Tibial artery (tissue), 4 donors: ENCODE measurements at places on chromosomes 4 and X.

DNA sequence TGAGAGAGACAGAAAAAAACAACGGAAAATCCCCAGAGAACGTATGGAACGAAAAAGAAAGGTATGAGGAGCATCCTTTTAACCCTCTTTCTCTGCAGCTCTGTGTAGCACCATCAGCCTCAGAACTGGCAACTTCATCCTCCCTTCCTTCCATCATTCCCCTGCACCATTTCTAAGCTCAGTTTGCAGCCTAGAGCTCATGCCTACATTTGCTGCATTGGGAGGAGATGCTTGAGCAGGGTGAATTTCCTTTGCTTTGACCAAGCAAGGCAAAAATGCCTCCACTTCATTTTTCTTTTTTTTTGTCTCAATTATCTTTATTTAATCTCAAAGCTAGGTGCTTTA, 67.9 kb downstream of the ANK2 start:
- DNase-seq: no peak

- no peak for DNase-seq
These were observed 39.8 kb upstream of the RBM47 start for GRCh38 chr4:40669504-40669903.

DNA sequence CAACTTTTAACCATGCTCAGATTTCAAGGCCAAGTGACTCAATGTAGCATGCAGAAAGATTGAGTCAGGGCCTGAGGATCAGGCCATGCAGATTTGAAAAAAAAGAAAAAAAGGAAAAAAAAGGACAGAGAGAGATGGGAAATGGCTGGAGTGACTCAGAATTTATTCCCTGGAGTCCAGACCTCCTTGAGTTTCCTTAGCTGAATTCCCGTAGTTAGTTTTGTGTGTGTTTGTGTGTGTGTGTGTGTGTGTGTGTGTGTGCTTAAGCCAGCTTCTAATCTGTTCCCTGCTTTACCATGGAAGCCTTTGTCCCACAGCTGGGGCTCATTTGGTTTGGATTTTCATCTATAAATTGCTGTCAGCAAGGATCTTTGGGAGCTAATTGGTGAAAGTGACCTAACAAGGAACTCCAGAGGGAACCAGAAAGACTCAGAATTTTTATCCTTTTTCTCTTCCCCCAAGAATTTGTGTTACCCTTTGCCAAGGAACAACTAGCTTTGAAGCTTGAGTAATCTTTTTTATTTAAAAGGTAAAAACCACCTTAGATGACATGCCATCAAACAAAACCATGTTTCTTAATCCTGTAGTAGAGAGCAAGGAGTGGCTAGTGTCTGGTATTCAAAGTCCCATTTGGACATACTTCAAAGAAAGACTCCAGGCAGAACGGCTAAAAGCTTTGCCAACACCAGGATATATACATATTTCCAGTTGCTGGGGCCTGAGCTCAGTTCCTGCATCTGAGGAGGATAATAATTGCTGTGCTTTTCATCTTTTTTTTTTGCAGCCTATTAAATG, 109.0 kb upstream of the DDIT4L start:
- peak; percentile 66 for DNase-seq

DNA sequence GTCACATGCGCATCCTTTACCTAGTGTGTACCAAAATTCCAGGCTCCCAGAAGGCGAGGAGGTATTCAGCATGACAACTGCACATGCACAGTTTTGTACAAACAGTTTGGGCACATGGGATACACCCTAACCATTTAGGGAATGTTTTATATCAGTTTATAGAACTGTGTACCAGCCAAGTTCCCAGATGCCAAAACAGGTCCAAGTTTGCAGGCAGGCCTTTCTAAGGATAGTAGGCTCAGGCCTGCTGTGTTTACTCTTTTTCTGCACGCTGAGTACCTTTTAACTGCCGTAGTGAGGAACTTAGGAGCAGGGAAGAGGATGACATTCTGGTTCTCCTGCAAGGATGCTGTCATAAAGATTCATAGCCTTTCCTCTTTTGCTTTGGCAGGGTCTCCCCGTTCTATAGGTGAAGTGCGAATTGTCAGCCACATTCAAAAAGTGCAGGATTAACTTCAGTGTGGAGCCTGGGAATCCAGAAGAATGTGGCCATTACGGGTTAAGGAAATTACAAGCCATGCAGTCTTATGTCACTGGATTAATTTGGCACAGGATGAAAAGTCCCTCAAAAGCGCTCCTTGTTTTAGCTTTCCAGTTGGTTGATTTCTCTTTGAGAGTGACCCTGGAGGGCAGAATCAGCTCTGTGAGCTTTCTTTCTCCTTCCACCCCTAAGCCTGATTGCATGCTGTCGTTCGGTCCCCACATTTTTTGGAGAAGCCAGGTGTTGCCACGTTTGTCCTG, 259.8 kb downstream of the ARHGAP10 start:
- no peak for DNase-seq

DNA sequence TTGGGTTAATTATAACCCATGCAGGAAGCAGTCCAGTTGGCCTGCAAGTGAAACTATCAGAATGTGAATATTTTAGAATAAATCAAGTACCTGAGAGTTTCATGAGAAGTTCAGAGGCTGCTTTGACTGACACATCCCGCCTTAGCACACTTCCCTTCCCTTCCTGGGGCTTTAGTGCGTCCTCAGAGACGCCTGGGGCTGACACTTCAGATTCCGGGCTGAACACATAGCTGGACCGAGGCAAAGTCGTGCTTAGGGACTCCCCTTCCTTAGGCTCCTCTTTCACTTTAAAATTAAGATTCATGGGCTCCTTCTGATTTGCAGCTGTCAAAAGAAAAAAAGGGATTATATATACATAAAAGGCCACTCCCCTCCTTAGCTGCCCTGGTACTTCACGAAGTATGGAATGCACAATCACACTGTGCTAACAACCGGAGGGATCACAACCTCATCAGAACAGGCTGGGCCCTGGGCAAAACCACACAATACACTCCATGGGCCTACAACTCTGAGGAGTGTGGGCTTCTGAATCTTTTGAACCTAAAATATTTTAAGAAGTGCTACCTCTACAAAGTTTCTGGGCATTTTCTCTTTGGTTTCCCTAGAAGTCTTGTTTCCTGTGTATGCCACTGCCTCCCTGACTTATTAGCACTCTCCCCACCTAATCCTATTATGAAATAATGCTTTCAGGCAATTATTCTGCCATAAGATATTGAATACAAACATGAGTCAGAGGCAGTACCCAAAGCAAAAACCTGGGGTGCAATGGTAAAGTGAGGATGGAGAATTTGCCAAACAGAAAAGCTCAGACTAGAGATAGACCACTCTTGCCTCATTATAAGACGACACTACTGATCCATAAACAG, 68.2 kb downstream of the ZNF827 start:
- DNase-seq: no peak

GRCh38 chr4:181959121-181959520, 284.1 kb upstream of the TENM3 start:
- no peak for DNase-seq

- DNase-seq: no peak
These were observed 41.6 kb upstream of the CYLC1 start for GRCh38 chrX:83819304-83819703.

GRCh38 chr4:48248559-48248953, 21.1 kb downstream of the TEC start:
- no peak for DNase-seq

GRCh38 chr4:142095886-142096605, 459.7 kb downstream of the IL15 start:
- peak; percentile 38 for DNase-seq

DNA sequence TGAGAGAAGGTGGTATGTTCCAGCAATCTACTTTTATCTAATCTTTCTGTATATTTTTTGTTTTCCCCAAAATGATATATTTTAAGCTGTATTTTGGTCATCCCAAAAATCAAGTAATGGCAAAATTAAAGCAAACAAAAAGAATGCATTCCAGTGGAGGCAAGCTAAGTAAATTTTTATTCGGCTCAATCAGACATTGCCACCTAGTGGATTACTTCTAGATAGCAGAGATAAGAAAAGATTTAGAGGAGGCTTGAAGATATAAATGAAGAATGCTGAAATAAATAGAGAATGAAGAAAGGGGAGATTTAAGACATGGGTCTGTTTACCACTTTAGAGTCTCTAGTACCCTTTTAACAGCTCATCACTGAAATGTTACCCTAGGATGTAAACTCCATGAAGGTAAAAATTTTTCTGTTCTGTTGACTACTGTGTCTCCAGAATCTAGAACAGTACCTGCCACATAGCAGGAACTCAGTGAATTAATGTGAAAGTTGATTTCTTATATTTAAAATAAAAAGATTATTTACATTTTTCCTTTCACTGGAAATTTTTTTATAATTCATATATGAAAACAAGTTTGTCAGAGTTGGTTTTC, 110.9 kb upstream of the ANK2 start:
- DNase-seq: no peak

DNA sequence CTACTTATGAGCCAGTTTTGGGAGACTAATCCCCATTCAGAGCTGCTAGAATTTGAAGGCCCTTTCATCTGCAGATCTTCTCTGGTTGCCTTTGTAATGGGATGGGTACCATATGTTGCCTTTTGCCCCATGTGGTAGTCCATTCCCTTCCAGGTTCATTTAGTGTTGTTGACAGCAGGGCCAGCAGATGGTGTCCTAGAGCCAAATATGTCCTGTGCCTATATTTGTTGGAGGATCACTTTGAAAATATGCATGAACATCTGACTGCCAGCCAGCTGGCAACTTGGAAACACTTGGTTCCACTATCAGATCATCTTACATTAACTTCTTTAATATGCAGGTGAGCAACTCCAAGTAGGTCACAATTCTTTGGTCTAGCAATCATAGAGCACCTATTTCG, 30.4 kb downstream of the CFAP299 start:
- no peak for DNase-seq

DNA sequence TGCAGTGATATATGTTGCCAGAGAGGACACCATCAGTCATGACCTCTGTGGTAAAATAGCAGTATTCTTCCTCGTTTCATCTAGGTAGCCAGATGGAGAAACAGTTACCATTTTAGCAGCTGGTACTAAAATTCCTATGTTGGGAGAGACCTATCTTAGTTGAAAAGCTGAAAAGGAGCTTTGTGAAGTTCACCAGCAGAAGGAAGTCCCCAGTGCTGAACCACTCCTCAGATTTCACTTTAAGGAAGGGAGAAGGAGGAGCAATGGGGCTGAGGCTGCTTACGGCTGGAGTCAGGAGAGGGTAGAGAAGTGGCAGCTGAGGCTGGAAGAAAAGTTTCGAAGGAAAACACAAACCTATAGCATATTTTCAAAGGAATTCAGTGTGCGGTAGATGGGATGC, 103.7 kb downstream of the ATXN3L start:
- no peak for DNase-seq

DNA sequence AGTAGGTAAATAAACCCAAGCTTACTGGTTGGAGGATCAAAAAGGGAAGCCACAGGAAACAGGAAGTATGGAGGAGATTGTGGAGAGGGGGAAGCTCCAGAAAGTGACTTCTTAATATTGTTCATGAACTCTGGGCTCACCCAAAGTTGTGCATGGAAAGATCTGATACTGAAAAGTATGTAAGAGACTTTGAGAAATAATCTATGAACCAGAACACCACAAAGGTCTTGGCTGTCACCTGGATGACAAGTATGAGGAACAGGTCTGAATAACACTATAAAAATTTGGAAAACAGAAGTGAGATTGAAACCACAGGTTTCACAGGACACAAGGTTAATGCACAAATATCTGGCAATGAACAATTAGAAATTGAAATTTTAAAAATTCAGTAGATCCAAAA, 567.4 kb downstream of the INPP4B start:
- no peak for DNase-seq

- DNase-seq: no peak
These were observed 59.4 kb upstream of the GRPR start for GRCh38 chrX:16063921-16064320.

DNA sequence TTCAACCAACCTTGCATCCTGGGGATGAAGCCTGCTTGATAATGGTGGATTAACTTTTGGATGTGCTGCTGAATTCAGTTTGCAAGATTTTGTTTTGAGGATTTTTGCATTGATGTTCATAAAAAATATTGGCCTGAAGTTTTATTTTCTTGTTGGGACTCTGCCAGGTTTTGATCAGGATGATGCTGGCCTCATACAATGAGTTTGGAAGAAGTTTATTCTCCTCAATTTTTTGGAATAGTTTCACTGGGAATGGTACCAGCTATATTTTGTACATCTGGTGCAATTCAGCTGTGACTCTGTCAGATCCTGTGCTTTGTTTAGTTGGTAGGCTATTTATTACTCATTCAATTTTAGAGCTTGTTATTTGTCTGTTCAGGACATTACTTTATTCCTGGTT, 340.3 kb upstream of the TRAM1L1 start:
- no peak for DNase-seq

DNA sequence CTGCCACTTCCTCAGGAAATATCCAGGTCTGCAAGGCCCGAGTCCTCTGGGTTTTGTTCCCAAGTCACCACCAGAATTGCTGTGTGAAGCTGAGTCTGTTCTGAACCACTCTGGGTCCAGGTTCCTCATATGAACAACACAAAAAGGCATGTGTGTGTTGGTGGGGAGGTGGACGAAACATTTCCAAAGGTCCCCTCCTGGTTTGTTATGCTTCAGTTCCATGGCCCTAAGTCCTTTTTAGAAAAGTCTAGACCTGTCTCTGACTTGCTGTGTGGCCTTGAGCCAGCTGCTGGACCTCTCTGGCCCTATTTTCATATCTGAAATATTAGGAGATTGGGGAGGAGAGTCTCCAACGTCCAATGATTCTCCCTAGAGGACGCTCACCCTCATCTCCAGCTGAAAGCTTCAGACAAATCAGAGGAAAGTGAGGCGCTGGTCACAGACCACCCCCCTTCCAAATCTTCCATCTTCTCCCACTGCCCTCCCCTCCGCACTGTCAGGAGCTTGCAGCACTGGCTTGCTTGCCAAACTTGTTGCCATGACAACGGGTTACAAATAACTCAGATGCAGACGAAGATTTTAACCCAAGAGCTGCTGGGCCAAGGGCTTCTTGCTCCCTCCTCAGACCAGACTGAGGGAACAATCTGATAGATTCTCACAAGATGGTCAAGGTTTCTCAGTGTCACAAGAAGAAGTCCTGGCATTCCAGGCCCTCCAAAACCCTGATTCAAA, 64.5 kb downstream of the SMC1A start:
- no peak for DNase-seq

GRCh38 chr4:79042079-79042674, 102.9 kb upstream of the PAQR3 start:
- no peak for DNase-seq

- no peak for DNase-seq
These were observed 212.7 kb downstream of the SOX3 start for GRCh38 chrX:140292188-140292587.
